IgD-negative memory B cell (primary cell): ENCODE measurements at places on chromosomes 7 and 10. TPM values are rescaled to one million over a fixed set of nuclear protein-coding genes. Genes with fewer than 3 reads are reported as not detected.

Gene MRC1
- polyA plus RNA-seq, result not detected

Gene EBF3
- polyA plus RNA-seq, result not detected

Gene MTURN
- 8.9 TPM for polyA plus RNA-seq

Gene FAM237B
- not detected for polyA plus RNA-seq

Gene HOXA10
- polyA plus RNA-seq, result 0.70 TPM

Gene GIMAP7
- polyA plus RNA-seq, result 24.1 TPM

Gene FAM20C
- polyA plus RNA-seq, result not detected

Gene LIPF
- polyA plus RNA-seq, result not detected

Gene CCDC6
- polyA plus RNA-seq, result 13.4 TPM

Gene RNF32
- polyA plus RNA-seq, result 3.9 TPM

Gene HOXA5
- not detected for polyA plus RNA-seq

Gene IDI2
- not detected for polyA plus RNA-seq

Gene STK31
- not detected for polyA plus RNA-seq

Gene TRIM4
- 30.2 TPM for polyA plus RNA-seq

Gene GSAP
- polyA plus RNA-seq, result 32.9 TPM

Gene VWA2
- polyA plus RNA-seq, result not detected

Gene KBTBD2
- polyA plus RNA-seq, result 21.0 TPM

Gene GJD4
- polyA plus RNA-seq, result not detected

Gene SUGCT
- polyA plus RNA-seq, result 1.3 TPM

Gene CHST15
- polyA plus RNA-seq, result 15.4 TPM

Gene KIAA1217
- polyA plus RNA-seq, result not detected

Gene GPC2
- 0.23 TPM for polyA plus RNA-seq

Gene GIMAP2
- 11.9 TPM for polyA plus RNA-seq

Gene TMEM273
- polyA plus RNA-seq, result 137 TPM

Gene PLPP4
- not detected for polyA plus RNA-seq

Gene SEMA3D
- not detected for polyA plus RNA-seq
